Liver (tissue), 10 donors: ENCODE measurements at places on chromosomes 12 and 14. TPM values are rescaled to one million over a fixed set of nuclear protein-coding genes. Genes with fewer than 3 reads are reported as not detected.

- no peaks in the 10 kb centered on the region for H3K36me3 ChIP-seq
- H3K27ac ChIP-seq = no peak overlapping the region
- no peak overlapping the region for H3K4me3 ChIP-seq
- H3K27me3 ChIP-seq = no peaks in the 10 kb centered on the region
- DNase-seq = no peak
Measured at GRCh38 chr14:29652571-29652970, 275.1 kb downstream of the PRKD1 start.

Gene IRAK3
- total RNA-seq = 8.6 TPM

DNA sequence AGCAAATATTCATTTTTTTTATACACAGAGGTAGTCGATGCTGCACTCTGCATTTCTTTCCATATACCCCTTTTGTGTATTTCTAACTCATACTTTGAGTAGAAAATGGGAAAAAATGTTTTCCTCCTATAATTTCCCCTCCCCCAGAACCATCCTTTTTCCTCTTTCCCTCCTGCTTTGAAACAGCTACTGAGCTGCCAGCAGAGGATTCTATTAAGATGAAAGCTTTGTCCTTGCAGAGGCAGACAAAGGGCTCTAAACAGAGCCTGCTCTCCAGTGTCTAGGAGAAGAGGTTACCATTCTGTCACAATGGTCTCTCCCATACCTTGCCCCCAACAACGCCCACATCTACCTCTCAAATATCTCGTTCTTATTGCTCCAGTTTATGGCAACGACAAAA lies 74.6 kb upstream of the OSBPL8 start:
- no peak overlapping the region for H3K27ac ChIP-seq
- no peaks in the 10 kb centered on the region for H3K27me3 ChIP-seq
- no peak overlapping the region for H3K4me3 ChIP-seq

Gene RTL1
- total RNA-seq = 0.05 TPM

DNA sequence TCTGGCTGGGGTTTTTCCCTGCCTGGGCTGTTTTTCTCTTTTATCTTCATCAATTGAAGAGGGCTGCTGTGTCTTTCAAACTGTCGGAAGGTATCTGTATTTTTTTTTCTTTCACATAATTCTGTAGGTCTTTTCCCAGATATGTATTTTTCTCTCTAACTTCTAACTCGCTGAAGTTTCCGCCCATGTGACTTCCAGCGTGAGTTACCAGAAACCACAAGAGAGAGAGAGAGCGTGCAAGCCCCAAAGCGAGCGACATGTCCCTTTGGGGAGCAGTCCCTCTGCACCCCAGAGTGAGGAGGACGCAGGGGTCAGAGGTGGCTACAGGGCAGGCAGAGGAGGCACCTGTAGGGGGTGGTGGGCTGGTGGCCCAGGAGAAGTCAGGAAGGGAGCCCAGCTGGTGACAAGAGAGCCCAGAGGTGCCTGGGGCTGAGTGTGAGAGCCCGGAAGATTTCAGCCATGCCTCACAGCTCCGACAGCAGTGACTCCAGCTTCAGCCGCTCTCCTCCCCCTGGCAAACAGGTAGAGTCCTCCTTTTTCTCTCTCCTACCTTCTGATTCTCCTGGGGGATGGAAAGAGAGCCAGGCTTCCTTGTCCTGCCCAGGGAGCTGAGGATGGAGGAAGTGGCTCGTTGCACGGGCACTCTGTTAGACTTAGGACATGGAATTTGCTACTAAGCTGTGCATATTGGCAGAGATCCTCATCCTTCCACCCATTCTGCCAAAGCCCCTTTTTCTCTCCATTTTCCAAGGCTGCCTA lies at the start of gene BATF:
Gene BATF (plus strand): TSS at position 246 of the 759 bp plus-strand sequence. CDS start 214 bp downstream, at position 460.
- H3K27ac ChIP-seq = no peak within 1 kb of the TSS
- no peak for DNase-seq
- peaks cover 5% of the 10 kb centered on the region for H3K4me1 ChIP-seq
- no peaks in the 10 kb centered on the region for H3K36me3 ChIP-seq
- no peaks in the 10 kb centered on the region for H3K27me3 ChIP-seq

DNA sequence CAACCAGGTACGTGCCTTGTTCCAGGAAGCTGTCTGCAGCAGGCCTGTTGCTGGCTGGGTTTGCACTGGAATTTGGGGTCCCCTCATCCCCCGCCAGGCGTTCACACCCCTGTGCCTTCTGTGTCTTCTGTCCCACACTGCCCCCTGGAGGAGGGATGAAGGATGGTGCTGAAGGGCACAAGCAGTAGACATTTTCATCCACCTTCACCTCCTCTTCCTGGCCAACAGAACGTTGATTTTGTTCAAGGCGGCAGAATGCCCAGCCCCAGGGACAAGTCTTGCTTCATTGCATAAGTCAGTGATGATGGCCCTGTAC lies 122.1 kb downstream of the CALM1 start:
- H3K4me1 ChIP-seq = peaks cover 5% of the 10 kb centered on the region
- DNase-seq = peak; percentile 49
- H3K27me3 ChIP-seq = no peaks in the 10 kb centered on the region
- H3K4me3 ChIP-seq = no peak overlapping the region
- H3K36me3 ChIP-seq = no peaks in the 10 kb centered on the region

Gene FOXN4
- not detected for total RNA-seq

DNA sequence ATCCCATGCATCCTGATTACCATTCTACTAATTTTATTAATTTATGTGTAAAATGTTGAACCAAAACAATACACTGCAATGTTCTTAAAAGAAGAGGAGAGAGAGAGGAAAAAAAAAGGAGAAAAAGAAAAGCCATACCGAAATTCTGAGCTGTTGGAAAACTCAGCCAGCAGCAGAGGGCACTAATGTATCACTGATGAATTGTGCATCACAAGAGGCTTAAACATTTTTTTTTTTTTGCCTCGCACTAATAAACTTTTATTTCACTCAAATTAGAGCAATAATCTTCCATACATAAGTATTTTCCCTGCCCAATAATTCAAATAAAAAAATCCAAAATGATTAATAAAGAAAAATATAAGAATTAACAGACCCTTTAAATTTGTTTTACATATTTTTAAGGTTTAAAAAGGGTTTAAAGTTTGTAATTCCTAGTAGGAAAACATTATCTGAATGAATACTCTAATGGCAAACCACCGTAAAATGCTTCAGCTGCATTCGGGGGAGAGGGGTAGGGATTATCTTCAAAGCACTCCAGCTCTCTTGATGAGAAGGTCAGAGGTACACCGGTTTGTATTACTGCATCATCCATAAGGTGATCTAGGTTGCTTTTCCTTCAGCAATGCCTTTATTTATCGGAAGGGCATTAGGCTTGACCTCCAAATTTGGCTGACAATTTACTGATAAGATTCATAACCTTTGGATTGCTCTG lies 41.9 kb downstream of the ATP23 start:
- H3K4me3 ChIP-seq = no peak overlapping the region
- H3K27me3 ChIP-seq = no peaks in the 10 kb centered on the region
- no peaks in the 10 kb centered on the region for H3K4me1 ChIP-seq
- no peak overlapping the region for H3K27ac ChIP-seq

DNA sequence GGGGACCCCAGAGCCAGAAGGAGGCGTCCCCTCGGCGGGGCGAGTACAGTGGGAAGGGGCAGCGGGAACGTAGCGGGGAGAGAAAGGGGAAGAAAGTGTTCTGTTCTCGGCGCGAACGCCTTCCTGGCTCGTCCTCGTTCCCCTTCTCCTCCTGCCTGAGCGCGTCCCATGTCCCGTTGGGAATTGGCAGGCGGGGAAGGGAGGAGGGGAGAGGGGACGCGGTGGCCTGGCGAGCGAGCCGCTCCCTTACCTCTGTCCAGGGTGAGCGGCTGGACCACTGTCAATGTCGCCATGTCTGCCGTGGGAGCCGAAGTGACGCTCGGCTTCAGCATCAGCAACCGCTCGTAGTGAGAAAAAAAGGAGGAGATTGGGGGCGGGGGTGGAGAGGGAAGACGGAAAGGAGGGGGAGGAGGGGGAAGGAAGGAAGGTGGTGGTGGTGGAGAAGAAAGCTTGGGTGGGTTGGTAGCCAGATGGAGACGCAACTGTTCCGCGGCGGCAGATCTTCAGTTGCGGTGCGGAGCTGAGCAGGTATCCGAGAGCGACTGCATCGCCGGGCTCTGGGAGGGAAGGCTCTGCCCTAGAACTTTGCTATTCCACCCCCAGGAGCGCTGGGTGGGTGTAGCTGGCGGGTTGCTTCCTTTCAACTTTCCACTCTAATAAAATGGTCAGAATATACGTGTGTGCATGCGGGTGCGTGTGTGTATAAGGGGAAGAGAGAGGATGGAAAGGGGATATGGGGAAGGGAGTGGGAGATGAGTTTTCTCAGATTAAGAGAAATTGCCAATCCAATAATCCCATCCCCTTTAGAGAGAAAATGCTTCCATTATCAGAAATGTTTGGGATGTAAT lies at the start of gene LIN7A:
Gene LIN7A (minus strand): TSS at position 544 of the 848 bp plus-strand sequence. CDS start 212 bp downstream, at position 332.
- peaks cover 22% of the 10 kb centered on the region for H3K4me1 ChIP-seq
- H3K36me3 ChIP-seq = no peaks in the 10 kb centered on the region
- H3K4me3 ChIP-seq = peak within 1 kb of the TSS; percentile 94
- peak within 1 kb of the TSS; percentile 97 for H3K27ac ChIP-seq

DNA sequence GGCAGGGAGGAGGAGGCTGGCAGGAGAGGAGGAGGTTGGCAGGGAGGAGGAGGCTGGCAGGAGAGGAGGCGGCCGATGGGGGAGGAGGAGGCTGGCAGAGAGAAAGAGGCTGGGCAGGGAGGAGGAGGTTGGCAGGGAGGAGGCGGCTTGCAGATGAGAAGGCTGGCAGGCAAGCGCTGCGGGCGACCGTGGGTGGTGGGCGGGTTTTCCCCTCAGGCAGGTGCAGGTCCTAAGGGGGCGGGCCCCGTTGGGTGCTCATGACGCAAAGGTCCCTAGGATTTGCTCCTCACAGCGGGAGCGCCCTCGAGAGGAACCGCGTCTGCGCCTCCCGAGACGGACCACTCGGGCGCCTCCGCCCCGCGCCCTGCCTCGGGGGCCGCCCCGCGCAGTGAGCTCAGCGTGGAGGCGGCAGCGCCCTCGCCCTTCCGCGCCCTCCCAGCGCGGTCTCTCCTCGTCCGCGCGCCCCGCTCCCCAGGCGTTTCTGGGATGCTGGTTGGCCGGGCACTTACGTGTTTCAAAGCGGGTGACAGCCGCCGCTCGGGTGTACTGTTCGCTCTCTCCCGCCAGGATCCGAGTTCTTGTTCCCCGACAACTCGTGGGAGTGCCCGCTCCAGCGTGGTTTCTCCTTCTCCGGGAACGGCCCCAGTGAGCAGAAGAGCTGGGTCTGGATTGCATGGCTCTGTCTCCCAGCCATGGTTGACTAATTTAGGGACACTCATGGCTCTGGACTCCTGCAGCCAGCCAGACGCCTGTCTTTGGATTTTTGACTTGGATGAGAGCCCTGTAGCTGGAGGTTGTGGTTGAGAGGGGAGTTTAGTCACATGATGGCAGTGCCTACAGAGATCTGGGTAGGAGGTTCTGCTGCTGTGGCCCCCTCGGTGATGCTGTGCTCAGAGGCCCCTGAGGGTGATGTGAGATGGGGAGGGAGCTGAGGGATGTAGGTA lies 64.1 kb upstream of the PPP4R3A start:
- no peaks in the 10 kb centered on the region for H3K36me3 ChIP-seq
- no peak overlapping the region for H3K27ac ChIP-seq
- DNase-seq = no peak
- H3K4me3 ChIP-seq = peak overlapping the region; percentile 63

GRCh38 chr12:100698518-100698917 lies 96.1 kb upstream of the ANO4 start:
- no peak for DNase-seq
- H3K4me3 ChIP-seq = no peak overlapping the region

DNA sequence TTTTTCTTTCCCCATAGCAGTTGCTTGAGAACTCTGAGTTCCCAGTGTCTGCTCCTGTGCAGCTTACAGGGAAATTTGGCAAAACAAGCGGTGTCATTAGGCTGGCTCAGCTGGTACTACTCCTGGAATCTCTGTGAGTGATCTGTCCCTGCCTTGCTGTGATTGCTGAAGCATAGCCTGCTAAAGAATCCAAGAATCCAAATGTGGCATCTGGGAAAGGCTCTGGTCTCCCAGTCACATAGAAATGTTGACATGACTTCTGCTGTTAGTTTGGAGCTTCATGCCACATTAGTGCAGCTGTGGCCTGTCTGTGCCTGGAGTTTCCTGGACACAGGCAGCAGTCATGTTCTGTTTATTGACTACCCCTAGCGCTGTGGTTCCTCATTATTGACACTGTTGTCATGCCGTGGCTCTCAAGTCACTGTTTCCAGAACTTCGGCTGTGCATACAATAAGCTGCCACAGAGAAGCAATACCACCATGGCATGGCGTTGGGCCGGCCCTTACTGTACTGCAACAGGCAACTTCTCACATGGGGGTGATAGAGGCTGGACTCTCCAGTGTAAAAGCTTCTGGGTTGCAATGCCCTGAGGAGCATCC lies 166.8 kb downstream of the MYRFL start:
- no peaks in the 10 kb centered on the region for H3K4me1 ChIP-seq
- H3K27me3 ChIP-seq = no peaks in the 10 kb centered on the region
- no peaks in the 10 kb centered on the region for H3K36me3 ChIP-seq
- no peak overlapping the region for H3K4me3 ChIP-seq
- H3K27ac ChIP-seq = no peak overlapping the region

Gene REC8
- total RNA-seq = 3.8 TPM

GRCh38 chr12:457676-458075 lies 2.1 kb upstream of the B4GALNT3 start:
- no peaks in the 10 kb centered on the region for H3K36me3 ChIP-seq
- H3K4me3 ChIP-seq = no peak overlapping the region
- peaks cover 5% of the 10 kb centered on the region for H3K4me1 ChIP-seq
- DNase-seq = no peak
- no peak overlapping the region for H3K27ac ChIP-seq
- no peaks in the 10 kb centered on the region for H3K27me3 ChIP-seq

DNA sequence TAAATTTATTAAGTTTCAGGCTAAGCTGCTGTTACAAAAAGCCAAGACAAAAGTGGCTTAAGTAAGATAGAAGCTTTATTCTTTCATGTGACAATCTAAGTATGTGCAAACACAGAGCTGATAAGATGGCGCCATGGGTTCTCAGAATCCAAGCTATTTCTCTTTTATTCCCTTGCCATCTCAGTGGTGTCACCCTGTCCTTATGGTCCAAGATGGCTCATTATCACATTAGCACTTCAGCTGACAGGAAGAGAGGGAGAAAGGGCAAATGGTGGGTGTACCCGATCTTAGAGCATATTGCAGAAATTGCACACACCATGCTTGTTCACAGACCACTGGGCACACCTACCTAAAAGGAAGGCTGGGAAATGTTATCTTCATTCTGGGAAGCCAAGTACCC lies 211.7 kb downstream of the TMTC2 start:
- no peak overlapping the region for H3K27ac ChIP-seq
- no peak for DNase-seq
- H3K4me3 ChIP-seq = no peak overlapping the region
- H3K36me3 ChIP-seq = no peaks in the 10 kb centered on the region
- H3K4me1 ChIP-seq = no peaks in the 10 kb centered on the region
- H3K27me3 ChIP-seq = no peaks in the 10 kb centered on the region

Gene PRR4
- total RNA-seq = 0.56 TPM

- H3K4me1 ChIP-seq = peaks cover 44% of the 10 kb centered on the region
- peak overlapping the region; percentile 45 for H3K27ac ChIP-seq
- H3K36me3 ChIP-seq = no peaks in the 10 kb centered on the region
- no peaks in the 10 kb centered on the region for H3K27me3 ChIP-seq
Measured at GRCh38 chr12:112422531-112422930, 3.8 kb downstream of the PTPN11 start.

DNA sequence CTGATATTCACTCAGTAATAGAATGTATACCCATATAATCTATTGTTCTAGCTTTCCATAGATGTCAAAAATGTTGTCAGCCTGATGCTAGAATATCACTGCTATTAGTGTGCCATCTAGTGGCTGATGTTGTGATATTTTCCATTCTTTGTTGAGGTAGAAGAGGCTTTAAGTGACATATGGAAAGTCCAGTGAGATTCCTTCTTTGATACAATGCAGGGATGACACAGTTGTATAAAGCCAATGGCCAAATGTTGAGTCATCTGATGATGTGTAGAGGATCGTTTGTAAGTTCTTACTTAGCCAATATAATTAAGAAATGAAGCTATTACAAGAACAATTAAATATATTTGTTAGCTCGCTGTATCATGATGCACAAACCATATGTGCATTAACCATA lies 58.1 kb upstream of the PCED1B start:
- H3K4me3 ChIP-seq = no peak overlapping the region
- no peaks in the 10 kb centered on the region for H3K36me3 ChIP-seq
- H3K27ac ChIP-seq = no peak overlapping the region
- no peak for DNase-seq
